Activated CD4-positive, alpha-beta T cell treated with anti-CD3 and anti-CD28 coated beads, Interleukin-2, amount 50 U/mL, for 48 hours (primary cell): ENCODE measurements at places on chromosomes 6 and 20.

DNA sequence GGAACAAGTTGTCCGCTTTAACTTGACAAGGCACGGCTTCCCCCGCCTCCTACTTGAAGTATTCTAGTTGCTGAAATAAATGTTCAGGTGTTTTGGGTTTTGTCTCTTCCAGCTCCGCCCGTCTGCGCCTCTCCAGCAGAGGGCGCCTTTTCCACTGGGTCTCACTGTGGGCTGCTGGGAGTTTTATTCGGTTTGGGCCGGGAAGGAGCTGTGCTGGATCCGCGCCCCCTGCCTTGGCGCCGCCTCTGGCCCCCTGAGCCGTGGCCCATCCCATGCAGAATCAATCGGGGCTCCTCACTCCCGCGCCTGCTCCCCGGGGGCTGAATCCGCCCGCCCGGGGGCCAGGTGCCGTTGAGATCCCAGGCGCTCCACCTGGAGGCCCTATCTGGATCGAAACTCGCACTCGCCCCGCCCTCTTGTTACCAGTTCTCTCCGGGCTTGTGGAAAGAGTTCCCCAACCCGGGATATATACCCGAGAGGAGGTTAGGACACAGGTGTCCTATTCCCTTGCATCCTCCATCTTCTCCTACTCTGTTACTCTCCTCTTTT is 51.0 kb upstream of the TCF21 start:
- peak; percentile 72 for DNase-seq

- DNase-seq = no peak
Measured at GRCh38 chr6:134632024-134632423, 314.1 kb upstream of the SGK1 start.

DNA sequence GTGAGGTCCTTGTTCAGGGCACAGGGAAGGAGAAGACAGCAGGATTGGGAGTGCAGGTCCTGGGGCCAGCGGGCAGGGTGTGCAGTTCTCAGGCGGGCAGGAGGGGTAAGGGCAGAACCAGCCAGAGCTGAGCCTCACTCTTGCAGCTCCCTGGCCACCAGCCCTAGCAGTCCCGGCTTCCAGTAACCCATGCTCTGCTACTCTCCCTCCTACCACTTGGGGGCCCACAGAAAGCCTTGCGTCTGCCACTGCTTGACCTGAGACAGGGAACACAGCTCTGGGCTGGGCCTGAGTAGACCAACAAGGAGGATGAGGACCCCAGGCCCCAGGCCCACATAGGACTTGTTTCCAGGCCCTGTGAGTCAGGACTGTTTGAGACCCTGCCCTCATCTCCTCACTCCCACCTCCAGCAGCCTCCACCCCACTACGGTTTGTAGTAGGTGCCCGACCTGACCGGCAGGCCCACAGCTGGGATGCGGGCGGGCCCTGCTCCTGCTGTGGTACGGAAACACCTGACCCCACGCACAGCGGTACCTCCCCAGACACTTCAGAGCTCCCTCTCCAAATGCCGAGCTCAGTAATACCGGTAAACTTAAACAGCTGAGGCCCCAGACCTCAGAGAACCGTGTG is 39.2 kb downstream of the KCNK5 start:
- no peak for DNase-seq

- DNase-seq = peak; percentile 13
Measured at GRCh38 chr6:53179961-53180651, 31.5 kb upstream of the GCM1 start.

DNA sequence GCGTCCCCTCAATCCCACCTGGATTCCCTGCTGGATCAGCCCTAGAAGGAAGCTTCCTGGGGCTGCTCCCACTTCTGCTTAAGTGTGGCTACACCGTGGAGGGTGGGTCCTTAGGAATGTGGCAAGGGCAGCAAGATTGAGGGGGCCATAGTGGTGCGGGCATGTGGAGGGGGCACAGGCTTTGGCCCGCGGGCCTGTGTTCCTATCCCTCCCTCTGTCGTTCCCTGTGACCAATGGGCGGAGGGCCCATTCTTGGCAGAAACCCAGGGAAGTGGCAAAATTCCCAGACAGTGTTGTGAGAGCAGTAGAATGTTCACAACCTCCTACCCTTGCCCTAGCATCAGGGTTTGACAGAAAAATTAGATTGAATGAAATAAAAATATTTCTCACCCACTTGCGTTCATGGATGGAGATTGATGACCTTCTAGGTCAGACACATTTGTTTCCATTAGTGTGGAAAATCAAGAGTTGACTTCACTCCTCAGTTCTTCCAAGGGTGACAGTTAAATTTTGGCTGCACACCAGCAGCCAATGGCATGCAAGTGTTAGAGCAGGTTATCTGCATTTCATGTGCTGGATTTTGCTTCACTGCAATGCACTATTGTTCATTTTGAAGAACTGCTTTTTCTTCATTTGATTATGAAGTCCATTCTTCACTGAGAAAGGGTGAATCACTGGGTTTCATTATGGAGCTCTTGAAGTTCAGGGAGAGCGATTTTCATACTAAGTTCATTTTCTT is 49.3 kb upstream of the AHI1 start:
- no peak for DNase-seq

GRCh38 chr20:50499938-50500337 is 10.2 kb upstream of the PTPN1 start:
- DNase-seq = no peak
